NCI-H1048 (cell line): ENCODE measurements at places on chromosomes 1 and 21.

DNA sequence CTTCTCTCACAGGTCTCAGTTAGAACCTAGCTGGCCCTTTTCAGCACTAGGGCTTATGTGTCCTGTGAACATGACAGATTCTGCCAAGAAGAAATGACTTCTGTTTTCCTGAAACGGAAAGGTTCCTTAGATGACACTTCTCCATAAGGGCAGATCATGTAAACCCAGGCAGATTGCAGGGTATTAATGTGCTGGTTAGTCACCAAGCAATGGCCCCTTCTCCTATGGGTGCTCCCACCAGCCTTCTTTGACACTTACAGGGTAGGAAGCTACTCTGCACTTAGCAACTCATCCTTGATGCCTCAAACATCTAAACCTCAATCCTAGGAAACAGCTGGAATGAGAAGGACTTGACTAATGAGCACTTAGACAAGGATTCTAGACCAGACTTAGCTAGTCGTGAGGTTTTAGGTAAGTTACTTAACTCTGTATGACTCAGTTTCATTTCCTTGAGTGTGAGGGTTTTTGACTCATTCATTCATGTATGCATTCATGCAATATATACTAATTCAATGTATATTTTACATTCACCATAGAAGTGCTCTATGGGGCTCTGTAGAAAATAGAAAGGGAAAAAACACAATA is 74.1 kb upstream of the PLXNA2 start:
- no peak for DNase-seq

- DNase-seq, result no peak
Measured at GRCh38 chr1:155051777-155052398, 772 bp downstream of the ADAM15 start.

DNA sequence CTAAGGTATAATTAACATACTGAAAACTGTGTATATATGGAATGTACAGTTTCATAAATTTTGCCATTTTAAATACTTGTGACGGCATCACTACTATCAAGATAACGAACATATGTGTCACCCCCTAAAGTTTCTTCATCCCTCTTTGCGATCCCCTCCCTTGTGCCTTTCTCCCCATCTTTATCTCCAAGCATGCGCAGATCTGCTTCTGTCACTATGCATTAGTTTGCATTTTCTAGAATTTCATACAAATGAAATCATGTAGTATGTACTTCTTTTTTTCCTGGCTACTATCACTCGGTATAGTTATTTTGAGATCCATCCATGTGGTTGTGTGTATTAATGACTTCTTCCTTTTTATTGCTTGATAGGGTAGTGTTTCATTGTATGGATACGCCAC is 154.9 kb downstream of the ZNF648 start:
- no peak for DNase-seq

DNA sequence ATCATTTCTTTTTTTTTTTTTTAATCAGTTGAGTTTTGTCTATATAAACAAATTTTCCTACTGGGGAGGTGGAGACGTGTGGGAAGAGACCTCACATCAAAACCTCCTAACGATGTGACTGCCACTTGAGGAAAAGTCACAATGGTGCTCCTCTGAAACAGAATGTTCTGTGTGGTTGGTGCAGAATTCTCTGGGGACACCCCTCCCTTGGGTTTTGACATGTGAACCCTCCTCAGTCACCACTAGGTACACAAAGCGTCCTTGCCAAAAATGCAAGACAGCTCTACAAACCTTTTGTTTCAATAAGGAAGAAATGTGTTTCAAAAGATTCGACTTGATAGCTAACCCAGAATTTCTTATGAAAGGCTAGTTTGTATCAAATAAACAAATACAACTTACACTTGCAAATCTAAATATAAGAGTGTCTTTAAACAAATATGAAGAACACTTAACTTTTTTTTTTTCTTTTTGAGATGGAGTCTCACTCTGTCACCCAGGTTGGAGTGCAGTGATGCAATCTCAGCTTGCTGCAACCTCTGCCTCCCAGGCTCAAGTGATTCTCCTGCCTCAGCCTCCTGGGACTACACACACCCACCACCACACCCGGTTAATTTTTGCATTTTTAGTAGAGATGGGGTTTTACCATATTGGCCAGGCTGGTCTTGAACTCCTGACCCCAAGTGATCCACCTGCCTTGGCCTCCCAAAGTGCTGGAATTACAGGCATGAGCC is 9.3 kb downstream of the SLC25A24 start:
- DNase-seq, result no peak
